ENCODE measurements at places on chromosomes 3 and 15. TPM values are rescaled to one million over a fixed set of nuclear protein-coding genes. Genes with fewer than 3 reads are reported as not detected.

DUOXA2 gene
- total RNA-seq, result not detected

CCDC39 gene
- total RNA-seq, result 0.54 TPM

NDN gene
- 76.3 TPM for total RNA-seq

DNA sequence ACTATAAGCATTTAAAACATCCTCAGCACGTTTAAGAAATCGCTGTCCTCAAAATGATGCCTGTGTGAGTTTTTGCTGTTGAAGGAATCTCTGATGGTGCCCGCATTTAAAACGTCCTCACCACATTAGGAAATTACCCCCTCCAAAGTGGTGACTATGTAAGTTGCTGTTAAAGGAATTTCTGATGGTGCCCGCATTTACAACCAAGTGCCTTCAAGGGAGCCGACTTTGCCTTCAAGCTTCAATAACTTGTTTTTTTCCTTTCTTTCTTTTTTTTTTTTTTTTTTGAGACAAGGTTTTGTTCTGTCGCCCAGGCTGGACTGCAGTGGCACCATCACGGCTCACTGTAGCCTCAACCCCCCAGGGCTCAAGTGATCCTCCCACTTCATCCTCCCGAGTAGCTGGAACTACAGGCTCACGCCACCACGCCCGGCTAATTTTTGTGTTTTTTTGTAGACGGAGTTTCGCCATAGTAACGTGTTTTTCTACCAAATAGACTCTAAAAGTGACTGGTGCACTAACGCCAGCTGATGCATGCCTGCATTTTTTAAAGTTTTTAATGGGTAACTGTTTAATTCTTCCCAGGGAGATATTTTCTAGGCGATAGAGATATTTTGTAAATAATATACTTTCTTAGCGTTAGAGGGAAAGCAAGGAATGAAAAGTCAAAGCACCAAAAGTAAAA, 19.0 kb upstream of the TSEN2 start:
- DNase-seq, result no peak

DNA sequence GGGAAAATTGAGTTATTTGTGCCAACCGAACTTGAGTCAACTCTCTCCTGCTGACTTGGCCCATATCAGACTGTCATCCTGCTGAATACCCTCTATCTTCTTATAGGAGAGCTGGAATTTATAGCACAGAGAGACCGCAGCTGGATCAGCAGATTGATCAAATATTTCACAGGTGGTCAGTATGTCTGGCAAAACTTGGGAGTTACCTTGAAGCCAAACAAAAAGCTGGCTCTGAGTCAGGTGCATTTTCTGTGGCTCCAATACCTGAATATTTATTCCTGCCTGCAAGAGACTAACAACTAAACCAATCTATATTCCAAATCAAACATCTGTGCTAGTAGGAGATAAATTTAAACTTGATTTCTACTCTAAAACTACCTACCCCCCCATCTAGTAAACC, 752.1 kb upstream of the ALCAM start:
- DNase-seq, result no peak

DNA sequence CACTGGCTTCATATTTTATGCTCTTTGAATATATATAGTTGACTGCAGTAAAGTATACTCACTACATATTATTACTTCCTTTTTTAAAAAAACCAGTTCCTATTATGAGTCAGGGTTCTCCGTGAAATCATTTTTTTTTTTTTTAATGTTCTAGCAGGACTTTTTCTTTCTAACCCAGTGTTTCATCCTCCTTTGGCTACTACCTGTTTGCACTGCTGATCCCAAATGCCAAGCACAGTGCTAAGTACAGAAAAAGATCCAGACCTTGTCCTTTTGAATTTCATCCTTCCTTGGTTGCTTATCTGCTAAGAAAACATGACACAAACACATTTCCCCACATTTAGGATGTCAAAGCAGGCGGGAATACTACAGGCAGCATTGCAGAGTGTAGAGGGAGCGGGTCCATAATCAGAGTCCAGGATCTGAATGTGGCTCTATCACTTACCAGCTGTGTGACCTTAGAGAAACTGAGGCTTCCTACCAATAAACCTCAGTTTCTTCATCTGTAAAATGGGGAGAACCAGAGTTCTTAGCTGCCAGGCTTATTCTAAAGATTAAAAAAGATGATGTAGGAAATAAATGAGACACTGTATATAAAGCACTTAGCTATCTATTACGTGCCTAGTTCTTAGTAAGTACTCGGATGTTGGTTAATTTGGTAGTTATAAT, 37.2 kb upstream of the ANPEP start:
- DNase-seq, result no peak

- DNase-seq, result no peak
Measured at GRCh38 chr3:115562636-115563267, 60.6 kb upstream of the GAP43 start.

DNA sequence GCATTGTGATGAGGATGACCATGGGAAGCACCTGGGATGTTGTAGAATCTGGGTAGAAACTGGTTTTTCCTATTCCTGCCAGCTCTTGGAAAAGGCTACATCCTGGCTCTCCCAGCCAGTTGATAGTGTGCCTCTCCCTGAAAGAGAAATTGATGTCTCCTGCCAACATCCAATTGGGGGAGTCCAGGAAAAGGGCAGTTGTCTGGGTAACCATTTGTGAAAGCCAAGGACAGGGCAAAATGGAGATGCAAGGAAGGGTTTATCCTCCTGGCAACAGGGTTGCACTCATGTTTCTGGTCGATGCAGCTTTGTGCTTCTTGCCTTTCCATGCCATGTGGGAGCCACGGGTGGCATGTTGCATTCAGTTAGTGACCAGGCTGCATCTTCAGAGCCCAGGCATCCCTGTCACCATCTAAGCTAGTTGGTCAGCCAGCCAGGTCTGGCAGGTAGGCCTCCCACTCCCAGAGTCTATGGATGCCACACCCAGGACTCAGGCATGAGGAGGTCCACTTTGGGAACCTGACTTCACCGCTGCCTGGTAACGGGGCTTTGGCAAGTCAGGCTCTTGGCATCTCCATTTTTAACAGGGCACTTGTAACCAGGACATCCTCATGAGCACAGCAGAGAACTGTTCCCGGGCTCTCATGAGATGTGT, 153.5 kb downstream of the DNAJB8 start:
- DNase-seq, result no peak

GRCh38 chr15:56207092-56207491, 36.6 kb downstream of the RFX7 start:
- DNase-seq, result no peak

A4GNT gene
- not detected for total RNA-seq

GRCh38 chr15:33098094-33099058, 96.1 kb downstream of the FMN1 start:
- DNase-seq, result no peak

DNA sequence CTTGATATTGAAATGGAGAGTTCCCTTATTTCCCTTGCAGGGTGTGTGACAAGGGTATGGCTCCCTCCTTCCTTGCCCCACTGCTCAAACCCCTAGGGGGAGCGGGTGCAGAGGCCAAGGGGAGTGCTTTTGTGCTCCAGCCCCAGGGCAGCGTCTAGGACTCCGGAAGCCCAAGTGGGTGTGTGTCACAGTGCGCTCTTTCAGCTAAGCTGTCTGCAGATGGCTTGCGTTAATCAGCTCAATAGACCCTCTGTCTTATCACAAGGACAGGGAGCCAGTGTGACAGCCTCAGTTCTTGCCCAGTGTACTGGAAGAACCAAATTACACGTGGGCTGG, 523.6 kb upstream of the LMCD1 start:
- DNase-seq, result no peak

DNA sequence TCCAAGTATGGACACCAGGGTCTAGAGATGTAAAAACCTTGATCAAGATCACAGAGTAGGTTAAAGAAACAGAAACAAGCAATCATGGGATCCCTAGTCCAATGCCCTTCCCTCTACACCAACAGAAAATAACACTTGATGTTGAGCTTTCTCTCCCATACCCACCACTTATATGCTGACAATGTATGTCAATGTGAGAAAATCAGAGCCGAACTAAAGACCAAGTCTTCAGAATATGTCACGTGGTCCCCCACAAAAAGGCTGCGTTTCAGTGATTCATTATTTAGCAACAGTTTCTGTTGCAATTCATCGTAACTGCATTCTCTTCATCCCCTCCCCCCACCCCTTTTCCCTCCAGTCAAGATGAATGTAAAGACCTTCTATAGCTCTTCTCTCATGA, 278.9 kb upstream of the STT3B start:
- DNase-seq, result no peak

HTR3E gene
- total RNA-seq, result not detected

DNA sequence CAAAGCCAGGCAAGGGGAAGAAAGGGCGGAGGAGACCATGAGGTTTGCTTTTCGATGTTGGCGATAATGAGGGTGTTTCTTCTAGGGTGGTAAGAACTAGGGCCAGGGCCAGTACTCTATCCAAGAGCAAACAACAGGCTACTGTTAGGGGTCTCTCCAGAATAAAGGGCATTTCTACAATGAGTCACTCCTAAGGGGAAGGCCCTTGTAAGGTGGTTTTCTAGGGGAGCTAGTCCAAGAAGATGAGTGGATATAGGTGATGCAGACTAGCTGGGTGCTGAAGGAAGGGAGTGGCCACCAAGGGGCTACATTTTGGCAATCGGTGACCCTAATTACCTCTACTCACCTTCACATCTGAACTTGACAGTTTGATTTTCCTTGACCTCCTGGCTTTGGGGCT, 148.5 kb upstream of the HACD2 start:
- DNase-seq, result no peak

EFCAB12 gene
- 1.3 TPM for total RNA-seq

GRCh38 chr15:33988384-33988783, 20.1 kb downstream of the CHRM5 start:
- no peak for DNase-seq

TEX9 gene
- 54.4 TPM for total RNA-seq

SYNM gene
- 11.9 TPM for total RNA-seq

GRCh38 chr3:115245438-115245837, 98.3 kb upstream of the ZBTB20 start:
- no peak for DNase-seq

DNA sequence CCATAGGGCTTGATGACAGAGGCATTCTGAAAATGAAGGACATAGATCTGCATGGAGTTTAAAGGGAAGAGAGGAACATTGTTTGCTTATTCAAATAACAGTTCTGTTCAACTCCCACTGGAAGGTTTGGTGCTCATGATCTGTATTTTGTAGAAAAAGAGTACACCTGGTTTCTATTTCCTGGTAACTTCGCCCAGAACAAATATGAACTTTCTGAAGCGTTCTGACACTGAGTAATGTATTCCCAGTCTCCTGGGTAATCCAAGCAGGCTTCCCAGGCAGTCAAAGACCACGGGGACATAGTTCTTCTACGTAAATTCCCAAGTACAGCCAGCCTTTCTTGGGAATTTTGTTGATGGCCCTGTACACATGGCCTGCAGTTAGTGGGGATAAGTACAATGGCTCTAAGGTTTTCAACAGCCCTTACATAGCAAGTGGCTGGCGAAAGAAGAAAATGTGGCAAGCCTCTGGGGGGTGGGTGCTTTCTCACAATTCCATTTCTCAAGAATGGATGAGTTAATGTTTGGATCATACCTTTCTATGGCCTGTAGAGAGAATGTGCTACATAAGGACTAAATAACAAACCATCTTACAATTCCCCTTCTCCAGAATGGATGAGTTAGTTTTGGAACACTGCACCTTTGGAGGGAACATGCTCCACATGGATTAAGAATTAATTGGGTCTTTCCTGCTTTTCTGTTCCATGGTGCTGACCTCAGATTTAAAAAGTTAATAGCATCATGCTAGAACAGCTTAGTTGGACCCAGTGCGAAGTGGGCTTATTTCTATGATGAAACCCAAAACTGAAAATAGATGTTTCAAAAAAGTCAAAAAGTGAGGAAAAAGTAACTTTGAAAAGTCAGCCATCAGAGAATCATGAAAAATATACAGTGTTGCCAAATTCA, 52.7 kb downstream of the COL6A6 start:
- DNase-seq, result no peak

DNA sequence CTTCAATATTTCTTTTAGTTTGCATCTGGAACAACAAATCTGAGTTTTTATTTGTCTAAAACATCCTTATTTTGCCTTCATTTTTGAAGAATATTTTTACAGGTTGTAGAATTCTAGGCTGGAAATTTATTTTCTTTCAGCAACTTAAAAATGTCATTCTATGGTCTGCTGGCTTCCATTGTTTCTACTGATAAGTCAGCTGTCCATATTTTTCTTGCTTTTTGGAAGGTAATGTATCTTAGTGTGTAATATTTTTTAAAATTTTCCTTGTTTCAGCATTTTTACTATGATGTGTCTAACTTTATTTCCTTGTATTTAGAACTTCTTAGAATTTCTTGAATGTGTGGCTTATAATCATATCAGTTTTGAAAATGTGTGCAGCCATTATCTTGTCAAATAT, 37.0 kb downstream of the SEMA6D start:
- no peak for DNase-seq

DNA sequence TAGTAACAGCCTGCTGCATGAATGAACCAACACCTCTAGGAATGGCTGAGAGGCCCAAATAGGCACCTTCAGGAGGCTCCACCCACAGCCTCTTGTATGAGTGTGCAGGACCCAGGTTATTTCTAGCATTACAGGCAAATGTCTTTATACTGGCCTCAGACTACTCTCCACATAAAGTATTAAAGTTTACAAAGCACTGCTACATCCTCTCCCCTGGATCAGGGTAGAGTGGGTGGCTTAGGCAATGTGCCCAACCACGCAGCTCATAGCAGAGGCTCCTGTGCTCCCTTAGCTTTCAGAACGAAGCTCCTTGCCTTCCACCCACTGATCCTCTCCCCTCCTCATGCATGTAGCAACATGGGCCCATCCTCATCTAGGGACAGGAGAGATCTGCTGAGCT, 16.3 kb downstream of the TMEM43 start:
- no peak for DNase-seq

DNA sequence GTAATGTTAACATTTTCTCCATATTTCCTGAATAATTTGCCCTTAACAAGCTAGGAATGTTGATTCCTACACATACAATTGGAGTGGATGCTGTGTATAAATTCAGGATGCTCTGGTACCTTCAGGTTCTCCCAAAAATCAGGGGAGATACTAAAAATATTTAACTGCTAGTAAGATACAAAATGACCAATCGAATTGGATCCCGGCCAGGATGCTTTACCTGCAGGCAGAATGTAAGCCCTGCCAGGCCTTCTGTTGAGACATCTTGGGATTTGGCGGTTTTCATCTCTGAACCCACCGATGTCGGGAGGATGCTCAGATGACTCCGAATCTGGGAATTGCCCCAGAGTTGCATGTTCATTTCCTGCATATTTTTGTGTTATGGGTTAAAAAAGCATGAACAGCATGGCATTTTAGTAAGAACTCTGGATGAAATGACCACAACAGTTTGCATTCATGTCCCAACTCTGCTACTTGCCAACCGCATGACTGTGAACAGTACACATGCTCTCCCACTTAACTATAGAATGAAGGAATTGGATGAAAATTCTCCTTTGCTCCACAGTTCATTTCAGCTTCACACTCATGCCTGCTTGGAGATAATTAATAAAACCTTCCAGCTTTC, 241.4 kb upstream of the TBL1XR1 start:
- DNase-seq, result peak; percentile 67

Data from cerebellum (tissue), 4 donors.